ENCODE measurements at places on chromosomes 4 and X.

- no peaks in the 10 kb centered on the region for H3K36me3 ChIP-seq
- peaks cover 28% of the 10 kb centered on the region for H3K27me3 ChIP-seq
- H3K4me3 ChIP-seq = no peak overlapping the region
- DNase-seq = no peak
- H3K27ac ChIP-seq = no peak overlapping the region
- peaks cover 16% of the 10 kb centered on the region for H3K4me1 ChIP-seq
Observed at GRCh38 chr4:98661371-98662054, 3.1 kb upstream of the TSPAN5 start.

DNA sequence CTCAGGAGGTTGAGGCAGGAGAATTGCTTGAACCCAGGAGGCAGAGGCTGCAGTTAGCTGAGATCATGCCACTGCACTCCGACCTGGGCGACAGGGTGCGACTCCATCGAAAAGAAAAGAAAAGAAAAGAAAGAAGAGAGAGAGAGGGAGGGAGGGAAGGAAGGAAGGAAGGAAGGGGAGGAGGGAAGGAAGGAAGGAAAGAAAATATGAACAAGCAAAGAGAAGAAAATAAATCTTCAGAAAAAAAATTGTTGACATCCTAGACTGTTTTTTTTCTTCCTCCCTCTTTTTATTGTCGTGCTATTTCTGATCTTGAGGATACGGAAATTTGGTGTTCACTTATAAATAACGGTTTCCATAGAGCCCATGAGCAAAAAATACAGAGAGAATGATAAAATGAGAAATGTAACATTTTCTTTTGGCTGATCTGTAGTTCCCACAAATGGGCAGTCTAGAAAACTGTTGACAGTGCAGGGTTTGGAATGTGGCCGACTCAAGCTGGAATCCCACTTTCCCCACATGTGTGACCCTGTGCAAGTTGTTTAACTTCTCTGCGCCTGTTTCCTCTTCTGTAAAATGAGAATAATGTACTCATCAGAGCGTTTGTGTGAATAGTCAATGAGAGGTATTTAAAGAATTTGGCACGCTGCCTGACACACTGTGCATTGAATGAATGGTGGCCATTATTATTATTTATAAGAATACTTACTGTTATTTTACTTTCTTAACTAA, 19.4 kb downstream of the SORBS2 start:
- H3K27me3 ChIP-seq = peaks cover 3% of the 10 kb centered on the region
- H3K4me1 ChIP-seq = no peaks in the 10 kb centered on the region
- no peak overlapping the region for H3K27ac ChIP-seq
- H3K36me3 ChIP-seq = no peaks in the 10 kb centered on the region

- no peaks in the 10 kb centered on the region for H3K36me3 ChIP-seq
- DNase-seq = peak; percentile 35
- peaks cover 12% of the 10 kb centered on the region for H3K27me3 ChIP-seq
- peaks cover 6% of the 10 kb centered on the region for H3K4me1 ChIP-seq
- H3K27ac ChIP-seq = no peak overlapping the region
Observed at GRCh38 chr4:3830774-3831528, 64.8 kb downstream of the ADRA2C start.

GRCh38 chr4:33073811-33074210, 2353.6 kb downstream of the PCDH7 start:
- H3K4me3 ChIP-seq = no peak overlapping the region
- no peaks in the 10 kb centered on the region for H3K4me1 ChIP-seq

- peak overlapping the region; percentile 91 for H3K27ac ChIP-seq
- peak overlapping the region; percentile 89 for H3K4me3 ChIP-seq
- H3K27me3 ChIP-seq = no peaks in the 10 kb centered on the region
- H3K36me3 ChIP-seq = peaks cover 47% of the 10 kb centered on the region
- peaks cover 8% of the 10 kb centered on the region for H3K4me1 ChIP-seq
Observed at GRCh38 chrX:71118985-71119535, 664 bp downstream of the MED12 start.

- H3K27ac ChIP-seq = no peak overlapping the region
- H3K4me1 ChIP-seq = no peaks in the 10 kb centered on the region
- no peak for DNase-seq
- H3K36me3 ChIP-seq = peaks cover 79% of the 10 kb centered on the region
- no peaks in the 10 kb centered on the region for H3K27me3 ChIP-seq
- H3K4me3 ChIP-seq = no peak overlapping the region
Observed at GRCh38 chr4:75777589-75777988, 53.2 kb downstream of the USO1 start.

Measured in K562 (cell line).